ENCODE measurements at places on chromosomes 2 and 18.

DNA sequence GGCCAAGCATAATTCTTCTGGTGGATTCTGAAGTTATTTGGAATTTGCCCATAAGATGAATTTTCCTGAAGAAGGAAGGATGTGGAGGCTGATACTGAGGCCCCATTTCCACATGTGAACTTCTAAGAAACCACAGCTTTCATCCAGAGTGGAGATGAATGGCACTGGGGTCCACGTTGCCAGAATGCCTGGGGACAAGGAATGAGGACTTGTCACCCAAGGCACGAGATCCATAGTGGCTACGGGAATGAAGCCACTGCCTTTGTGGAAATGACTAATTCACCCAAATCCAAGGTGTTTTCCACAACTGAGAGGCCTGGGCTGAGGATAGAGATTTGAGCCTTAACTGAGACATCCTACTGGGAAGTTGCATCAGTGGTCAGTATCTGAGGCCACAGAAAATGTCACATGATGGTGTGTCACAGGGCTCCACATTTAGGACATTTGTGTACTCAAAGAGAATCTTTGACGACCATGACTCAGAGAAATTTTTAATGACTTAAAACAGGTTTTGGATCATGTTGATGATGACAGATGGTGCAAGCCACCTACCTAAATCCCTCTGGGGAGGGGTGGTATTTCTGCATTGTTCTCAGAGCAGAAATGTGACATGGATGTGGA, 286.1 kb downstream of the SOX11 start:
- no peak for DNase-seq

DNA sequence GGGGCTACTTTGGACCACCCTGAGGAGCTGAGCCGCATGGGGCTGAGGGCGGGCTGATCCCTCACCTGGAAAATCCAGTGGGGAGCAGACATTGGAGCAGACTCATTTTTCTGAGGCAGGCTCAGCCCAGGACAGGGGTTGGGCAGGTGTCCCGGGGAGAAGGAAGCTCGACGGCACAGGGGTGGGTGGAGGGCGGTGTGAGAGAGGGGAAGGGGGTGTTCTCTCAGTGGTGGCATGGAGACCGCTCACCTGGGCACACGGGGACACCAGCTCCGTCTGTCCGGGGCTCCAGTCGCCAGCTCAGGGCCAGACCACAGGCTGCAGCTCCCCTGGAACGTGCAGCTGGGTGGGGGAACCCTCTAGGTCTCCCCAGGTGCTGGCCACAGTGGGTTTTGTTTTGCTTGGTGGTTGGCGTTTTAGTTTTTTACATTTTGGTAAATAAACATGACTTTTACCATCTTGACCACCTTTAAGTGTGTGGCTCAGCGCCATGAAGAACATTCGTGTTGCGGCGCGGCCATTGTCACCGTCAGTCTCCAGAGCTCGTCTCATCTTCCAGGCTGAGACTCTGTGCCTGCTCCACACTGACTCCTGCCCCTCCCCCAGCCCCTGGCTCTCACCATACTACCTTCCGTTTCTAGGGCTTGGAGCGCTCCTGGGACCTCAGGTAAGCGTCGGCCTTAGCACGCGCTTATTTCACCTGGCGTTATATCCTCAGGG, 4.3 kb upstream of the MAB21L4 start:
- DNase-seq: no peak

DNA sequence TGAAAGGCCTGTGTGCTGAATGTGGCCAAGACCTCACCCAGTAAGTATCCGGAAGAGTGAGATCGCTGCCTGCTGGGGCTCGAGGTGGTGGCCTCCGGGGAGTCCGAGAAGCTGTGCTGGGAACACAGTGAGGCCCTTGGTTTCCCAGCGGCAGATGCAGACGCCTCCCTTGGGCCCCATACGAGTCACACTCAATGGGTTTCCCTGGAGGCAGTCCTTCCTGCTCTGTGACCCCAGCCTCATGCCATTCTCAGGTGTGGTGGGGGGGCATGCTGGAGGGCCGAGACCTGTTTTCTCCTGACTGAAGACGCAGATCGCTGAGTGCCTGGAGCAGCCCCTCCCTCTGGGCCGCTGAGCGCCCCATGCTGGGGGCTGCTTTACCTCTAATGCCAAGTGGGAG, 15.7 kb downstream of the CTDP1 start:
- DNase-seq: no peak

DNA sequence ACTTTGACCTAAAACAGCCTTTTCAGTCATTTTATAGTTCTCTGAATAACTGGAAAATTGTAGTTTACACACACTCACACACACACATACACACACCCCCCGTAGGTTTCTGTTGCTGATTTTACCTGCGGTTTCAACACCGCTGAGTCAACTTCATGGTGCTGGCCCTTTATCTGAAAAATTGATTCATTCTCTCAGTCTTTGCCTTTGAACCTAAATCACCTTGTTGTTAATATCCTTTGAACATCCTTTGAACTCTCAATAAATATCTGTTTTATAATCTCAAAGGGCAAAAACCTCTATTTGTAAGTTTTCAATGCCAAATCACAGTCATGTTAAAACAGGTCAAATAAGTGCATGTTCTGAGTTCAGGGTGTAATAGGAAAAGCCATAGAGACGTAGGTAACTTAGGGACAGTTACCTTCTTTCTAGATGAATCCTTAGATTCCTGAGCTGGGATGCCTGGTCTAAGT, 109.0 kb upstream of the BZW1 start:
- no peak for DNase-seq

Measured in SK-MEL-5 (cell line).